Thymus (tissue), 14 donors: ENCODE measurements at places on chromosomes 2 and 18.
A peak's percentile ranks its signal among the peaks of the same experiment; 100 is the strongest.

GRCh38 chr2:224557610-224558009 lies 27.6 kb downstream of the CUL3 start:
- no peak for DNase-seq

DNA sequence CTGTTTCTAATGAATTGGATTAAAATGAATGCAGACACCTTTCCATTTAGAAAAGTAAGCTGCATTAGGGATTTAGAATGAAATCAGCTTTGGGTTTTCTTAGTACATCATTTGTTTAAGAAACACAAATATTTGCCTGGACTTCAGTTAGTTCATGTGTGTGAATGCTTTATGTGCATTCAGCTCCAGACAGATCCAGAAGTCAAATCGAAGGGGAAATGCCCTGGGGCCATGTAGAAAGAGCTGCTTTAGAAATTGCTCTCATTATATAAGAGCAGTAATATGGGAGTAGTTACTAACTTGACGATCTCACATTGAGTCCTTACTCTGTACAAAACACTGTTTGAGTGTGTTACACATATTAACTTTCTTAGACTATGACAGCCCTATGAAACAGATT lies 88.0 kb upstream of the TTC39C start:
- DNase-seq = no peak

- DNase-seq = no peak
Observed at GRCh38 chr2:207387001-207387571, 142.7 kb upstream of the CREB1 start.

GRCh38 chr18:47949202-47949601 lies 18.7 kb upstream of the SMAD2 start:
- DNase-seq = no peak

- DNase-seq = no peak
Observed at GRCh38 chr18:67134911-67135310, 381.6 kb downstream of the DSEL start.

DNA sequence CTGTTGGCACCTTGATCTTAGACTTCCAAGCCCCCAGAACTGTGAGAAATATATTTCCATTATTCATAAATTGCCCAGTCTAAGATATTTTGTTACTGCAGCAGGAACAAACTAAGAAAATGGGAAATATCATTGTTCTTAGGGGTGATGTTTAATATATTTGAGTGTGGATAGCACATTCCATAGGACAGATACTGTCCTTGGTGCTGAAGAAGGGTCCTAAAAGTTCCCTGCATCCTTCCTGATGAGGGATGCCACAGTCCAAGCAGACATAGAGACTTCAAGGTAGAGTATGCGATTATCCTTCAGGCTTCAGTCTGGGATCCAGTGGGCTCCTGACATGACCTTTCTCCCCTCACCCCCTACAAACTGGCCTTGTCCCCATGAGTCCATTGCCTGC lies 689.0 kb downstream of the TDRD15 start:
- no peak for DNase-seq

DNA sequence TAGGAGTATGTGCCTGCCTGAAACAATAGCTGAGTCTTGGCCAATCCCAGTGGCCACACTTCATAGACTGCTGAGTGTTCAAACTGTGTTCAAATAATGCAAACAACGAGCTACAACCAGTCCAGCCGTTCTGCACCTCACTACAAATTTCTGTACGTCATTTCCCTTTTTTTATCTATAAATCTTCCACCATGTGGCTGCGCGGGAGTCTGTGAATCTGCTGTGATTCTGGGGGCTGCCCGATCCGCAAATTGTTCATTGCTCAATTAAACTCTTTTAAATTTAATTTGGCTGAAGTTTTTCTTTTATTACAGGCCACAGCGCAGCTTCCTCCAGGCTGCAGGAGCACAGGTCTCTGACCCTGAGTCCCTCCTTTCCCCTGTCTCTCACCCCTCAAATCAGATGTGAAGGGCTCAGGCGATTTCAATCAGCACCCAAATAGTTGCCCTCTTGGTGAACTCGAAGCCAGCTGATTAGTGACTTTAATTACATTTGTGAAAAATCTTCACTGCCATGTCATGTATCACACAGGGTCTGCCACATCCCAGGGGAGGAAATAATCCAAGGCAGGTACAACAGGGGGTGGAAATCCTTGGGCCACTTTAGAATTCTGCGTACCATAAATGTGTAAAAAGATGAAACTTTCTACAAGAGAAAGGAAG lies 145.6 kb downstream of the NDUFA10 start:
- no peak for DNase-seq

DNA sequence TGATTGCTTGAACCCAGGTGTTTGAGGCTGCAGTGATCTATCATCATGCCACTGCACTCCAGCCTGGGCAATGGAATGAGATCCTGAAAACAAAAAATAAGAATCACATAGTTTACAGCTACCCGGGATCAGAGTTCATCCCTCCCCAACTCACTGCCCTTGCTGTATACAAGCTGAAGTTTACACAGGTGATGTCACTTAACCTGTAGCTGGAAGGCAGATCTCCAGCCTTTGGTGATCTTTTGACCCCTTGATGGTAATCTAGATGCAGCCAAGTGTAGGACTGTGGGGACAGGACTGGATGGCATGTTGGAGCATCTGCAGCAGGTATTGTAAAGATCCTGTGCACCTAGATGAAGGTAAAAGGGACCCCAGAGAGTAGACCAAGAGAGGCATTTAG lies 66.7 kb upstream of the SLC14A2 start:
- DNase-seq = no peak

- no peak for DNase-seq
Observed at GRCh38 chr18:49582579-49582978, 20.7 kb downstream of the LIPG start.

DNA sequence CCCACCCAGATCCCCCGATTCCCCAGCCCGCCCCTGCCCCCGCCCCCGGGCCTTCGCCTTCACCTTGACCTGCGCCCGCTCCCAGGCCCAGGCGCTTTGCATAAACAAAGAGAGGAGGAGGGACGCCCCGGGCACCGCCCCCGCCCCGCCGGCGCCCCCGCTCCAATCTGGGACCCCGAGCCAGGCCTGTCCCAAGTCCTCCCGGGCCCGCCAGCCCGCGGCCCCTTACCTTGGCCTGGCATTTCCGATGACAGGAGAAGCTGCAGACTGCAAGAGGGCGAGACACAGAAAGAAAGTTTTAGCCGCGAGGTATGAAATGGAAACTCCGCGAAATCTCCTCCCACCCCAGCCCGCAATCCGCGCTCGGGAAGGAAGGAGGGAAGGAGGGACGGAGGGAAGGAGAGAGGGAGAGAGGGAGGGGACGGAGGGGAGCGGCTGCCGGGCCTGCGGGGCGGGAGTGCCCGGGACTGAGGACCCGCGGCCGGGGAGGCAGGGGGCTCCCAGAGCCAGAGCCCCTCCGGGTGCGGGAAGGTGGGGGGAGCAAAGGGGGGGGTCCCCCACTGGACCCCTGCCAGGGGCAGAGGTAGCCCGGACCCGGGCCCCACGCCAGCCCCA lies 24.2 kb downstream of the TNS1 start:
- DNase-seq = no peak

DNA sequence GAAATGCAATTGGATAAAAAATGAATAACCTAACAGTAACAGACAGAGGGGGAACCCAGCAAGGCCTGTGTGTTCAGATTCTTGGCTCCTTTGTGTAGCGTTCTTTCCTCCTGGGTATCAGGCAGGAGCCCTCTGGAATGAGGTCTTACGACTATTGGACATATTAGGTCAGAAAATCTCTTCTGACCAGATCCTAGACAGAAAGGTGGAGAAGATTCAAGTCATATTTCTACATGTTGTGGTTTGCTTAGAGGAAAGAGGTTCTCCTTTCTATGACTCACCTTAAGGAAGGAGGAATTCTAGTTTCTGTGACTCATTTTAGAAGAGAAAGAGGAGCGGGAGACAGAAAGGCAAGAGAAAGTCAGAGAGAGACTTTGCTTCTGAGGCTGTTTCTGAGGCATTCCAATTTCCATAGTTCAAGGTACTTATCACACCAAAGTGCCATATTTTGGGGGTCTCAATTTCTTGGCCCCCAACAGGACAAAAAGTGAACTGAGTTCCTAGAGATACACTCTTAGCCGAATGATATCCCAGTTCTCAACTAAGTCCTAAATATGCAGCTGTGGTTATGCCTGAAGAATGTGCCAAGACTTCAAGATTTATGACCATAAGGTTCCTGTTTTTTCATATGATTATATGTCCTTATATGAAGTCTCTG lies 618.6 kb downstream of the ZEB2 start:
- DNase-seq = no peak

DNA sequence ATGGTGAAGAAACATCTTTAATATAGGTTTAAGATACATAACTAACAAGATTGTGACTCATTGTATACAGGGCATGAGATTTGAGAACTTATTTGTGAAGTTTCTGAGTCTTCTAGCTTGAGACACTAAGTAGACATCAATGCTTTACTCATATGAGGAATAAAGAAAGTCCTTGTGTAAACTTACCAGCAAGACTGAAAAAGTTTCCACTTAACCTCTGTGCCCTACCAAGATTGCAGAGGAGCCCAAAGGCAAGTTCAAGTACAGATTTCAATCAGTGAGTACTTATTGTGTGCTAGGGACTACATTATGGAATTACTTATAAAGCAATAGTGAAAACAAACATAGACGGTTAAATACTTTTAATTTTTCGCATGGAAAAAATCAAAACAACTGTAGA lies 1041.2 kb upstream of the CELF4 start:
- DNase-seq = no peak

GRCh38 chr2:165794536-165794928 lies 485 bp upstream of the GALNT3 start:
- peak; percentile 48 for DNase-seq

GRCh38 chr2:38716185-38716584 lies 35.0 kb downstream of the SRSF7 start:
- no peak for DNase-seq

DNA sequence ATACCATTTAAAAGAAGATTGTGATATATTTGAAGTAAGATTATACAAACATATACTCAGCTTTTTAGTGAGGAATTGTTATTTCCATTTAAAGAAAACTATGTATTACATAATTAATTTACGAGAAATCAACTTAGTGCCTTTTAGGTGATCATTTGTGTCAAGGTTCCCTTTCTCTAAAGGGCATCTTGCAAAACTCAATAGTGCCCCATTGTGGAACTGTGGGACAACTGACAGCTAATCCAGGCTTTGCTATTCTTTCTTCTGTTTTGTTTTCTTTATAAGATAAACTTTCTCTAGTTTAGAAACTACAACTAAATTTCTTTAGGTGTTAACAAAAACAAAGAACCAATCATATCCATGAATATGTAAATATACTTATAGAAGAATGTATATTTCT lies 24.3 kb upstream of the VIT start:
- DNase-seq = no peak

DNA sequence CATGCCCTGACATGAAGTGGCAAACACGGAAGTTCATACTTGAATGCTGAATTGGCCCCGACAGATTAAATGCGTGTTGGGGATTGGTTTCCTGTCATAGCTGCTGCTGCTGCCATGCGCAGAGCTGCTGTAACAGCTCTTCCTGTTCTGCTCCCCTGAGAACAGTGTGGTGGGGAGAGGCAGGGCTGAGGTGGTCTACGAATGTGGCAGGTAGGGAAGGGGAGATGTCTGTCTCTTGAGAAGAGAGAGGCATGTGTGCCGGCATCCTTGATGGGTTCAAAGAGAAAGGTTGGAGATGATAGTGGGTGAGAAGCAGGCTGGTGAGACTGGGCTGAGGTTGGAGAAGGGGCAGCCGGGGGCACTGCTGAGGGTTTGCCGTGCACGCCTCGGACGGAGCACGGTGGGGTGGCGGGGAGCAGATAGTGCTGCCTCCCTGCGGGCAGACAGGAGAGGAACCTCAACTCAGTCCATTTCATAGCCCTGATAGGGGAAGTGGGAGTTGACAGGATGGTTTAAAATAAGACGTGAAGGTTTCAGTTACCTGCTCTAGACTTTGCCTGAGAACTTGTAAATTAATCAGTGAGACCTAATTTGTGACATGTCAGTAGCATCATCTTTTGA lies 46.1 kb downstream of the TMEM185B start:
- peak; percentile 72 for DNase-seq

GRCh38 chr2:97645112-97645694 lies 659 bp upstream of the COX5B start:
- DNase-seq = no peak

- DNase-seq = no peak
Observed at GRCh38 chr18:24198461-24198860, 59.6 kb downstream of the CABYR start.

- no peak for DNase-seq
Observed at GRCh38 chr2:64130333-64130732, 13.9 kb downstream of the PELI1 start.

DNA sequence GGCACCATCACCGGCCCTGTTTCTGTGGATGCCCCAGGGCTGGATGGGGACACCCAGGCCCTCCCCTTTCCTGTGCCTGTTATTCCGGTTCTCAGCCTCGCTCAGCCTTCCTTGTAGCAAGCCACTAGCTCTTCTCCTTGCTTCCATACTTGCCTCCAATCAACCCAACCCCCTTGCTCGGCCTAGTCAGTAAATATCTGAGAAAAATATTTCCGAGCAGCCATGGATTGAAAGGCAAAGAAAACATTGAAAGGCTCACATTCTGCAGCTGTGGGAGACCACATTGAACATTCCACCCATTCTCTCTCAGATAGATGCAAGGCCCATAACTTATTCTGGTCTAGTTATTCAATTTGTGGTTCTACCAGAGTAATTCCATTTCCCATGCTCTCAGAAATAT lies 114.9 kb downstream of the SPP2 start:
- DNase-seq = no peak

- DNase-seq = no peak
Observed at GRCh38 chr2:95760806-95761525, 169.2 kb downstream of the TRIM43 start.

DNA sequence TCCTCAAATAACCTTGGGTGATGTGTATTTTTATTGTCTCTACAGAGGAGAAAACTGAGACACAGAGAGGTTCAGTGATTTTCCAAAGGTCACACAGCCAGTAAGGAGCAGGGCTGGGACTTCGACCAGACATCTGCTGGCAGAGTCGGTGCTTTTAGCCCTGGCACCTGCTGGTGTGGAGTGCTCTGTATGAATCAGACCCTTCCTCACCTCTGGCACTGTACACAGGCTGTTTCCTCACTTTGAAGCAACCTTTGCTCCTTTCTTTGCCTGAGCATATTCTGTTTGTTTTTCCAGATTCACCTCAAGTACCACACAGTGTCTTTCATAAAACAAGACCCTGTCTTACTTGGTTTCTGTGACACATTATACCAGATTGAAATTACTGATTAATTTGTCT lies 107.9 kb downstream of the DPP10 start:
- DNase-seq = no peak

DNA sequence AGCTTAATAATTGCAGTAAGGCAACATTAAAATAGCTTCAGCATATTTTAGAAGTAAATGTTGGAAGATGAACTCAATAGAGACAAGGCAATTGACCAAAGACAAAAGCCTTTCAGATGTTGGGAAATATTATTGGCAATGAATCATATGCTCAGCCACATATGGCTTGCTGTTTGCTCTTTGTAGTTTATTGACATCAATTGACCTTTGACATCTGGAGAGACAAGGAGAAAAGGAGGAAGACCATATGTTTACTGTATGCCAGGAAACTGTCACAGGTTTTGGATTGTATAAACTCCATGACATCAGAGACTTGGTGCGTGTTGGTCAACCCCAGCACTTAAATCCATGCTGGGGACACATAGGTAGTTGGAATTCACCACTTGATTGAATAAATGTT lies 60.6 kb upstream of the SLC16A14 start:
- no peak for DNase-seq
